ENCODE measurements at places on chromosomes 1 and 21.

DNA sequence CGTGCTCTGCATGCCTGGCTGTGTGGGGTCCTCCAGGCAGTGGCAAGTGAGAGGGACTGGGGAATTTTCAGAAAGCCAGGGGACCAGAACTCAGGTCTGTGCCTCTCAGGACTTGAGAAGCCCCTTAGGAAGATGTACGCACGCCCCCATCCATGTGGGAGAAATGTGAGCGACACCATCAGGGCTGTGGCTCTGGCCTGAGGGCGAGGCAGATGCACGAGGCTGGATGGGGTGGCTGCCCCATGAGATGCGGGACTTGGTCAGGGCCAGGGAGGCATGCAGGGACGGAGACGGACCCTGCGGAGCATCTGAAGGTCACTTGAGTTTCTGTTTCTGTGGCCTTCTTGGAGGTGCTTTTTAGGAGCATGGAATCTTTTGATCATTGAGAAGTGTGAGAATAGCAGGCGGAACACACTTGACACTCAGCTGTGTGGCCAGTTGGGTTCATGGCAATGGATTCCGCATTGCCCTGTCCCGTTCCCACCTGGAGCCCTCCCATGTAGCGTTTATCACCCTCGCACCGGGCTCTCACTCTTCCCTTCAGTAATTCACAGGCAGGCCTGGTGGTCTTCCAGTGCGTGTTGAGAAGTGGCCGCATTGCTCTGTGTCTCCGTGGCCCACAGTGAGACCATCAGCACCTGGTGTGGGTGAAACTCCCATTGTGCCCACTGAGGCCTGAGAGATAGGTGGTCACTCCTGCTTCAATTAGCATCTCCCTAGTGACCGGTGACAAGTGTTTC lies 30.7 kb upstream of the ACTRT2 start:
- DNase-seq: no peak

DNA sequence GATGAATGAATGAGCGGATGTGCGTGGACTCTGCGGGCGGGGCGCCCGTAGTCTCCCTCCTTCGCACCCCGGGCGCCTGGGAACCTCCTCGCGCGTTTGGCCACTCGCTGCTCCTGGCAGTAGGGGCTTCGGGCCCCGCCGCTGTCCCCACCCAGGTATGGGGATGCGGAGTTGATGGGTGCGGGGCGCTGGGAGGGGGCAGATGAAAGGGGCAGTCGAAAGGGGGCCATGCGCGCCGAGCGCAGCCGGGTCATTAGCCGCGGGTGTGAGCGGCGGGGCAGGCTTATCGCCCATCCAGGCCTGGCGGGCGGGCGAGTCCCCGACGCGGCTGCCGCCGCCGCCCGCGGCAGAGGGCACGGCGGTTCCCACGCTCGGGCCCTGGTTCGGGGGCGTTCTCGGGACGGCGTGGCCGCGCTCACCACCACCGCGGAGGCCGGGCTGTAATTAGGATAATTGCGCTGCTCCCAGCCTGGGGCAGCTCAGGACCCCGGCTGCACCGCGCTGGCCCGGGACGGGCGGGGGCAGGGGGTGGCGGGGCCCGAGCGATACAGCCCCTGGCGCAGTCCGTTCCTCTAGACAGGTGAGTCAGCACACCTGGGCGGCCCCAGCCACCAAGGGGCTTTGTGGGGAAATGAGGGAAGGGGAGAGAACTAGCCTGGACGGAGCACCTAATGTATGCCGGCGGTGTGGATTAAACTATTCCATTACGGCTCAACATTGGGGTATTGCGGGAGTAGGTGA lies 22.1 kb upstream of the CITED4 start:
- no peak for DNase-seq

DNA sequence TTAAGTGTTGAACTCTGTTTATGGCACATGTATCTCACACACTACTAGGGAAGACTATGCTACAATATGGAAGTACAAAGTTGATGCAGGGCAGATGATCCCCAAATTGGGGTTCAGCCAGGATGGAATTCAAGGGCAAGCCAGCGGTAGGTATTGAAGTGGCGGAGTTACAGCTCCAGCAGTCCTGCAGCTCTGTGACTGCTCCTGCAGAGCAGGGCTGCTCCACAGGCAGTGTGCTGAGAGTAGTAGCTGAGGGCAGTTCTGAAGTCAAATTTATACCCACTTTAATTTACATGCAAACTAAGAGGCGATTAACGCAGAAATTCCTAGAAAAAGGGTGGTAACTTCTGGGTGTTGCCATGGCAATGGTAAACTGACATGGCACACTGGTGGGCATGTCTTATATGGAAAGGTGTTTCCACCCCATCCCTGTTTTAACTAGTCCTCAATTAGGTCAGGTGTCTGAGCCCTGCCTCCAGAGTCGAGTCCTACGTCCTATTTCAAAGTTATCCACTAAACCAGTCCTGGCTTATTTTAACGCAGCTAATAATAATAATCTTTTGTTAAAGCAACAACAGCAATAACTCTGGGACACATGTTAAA lies 20.6 kb upstream of the CENPF start:
- no peak for DNase-seq

DNA sequence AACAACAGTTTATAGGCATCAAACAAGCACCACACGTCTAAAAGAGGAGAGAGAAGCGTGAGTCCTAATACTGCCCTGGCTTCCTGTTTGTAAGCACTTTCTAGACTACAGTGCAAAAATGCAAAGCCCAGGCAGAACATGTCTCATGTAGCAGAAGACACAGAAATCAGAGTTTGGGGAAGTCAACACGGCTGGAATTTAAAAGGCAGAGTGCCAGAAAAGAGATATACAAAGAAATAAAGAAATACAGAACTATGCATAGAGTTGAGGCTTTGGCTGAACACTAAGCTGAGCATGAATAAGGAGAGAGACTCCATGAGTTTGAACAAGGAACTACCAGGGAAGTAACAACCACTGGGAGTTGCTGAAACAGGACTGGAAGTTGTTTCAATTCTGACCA lies 566.6 kb upstream of the NR5A2 start:
- no peak for DNase-seq

- DNase-seq: no peak
Measured at GRCh38 chr21:25506887-25507286, 100.4 kb downstream of the MRPL39 start.

DNA sequence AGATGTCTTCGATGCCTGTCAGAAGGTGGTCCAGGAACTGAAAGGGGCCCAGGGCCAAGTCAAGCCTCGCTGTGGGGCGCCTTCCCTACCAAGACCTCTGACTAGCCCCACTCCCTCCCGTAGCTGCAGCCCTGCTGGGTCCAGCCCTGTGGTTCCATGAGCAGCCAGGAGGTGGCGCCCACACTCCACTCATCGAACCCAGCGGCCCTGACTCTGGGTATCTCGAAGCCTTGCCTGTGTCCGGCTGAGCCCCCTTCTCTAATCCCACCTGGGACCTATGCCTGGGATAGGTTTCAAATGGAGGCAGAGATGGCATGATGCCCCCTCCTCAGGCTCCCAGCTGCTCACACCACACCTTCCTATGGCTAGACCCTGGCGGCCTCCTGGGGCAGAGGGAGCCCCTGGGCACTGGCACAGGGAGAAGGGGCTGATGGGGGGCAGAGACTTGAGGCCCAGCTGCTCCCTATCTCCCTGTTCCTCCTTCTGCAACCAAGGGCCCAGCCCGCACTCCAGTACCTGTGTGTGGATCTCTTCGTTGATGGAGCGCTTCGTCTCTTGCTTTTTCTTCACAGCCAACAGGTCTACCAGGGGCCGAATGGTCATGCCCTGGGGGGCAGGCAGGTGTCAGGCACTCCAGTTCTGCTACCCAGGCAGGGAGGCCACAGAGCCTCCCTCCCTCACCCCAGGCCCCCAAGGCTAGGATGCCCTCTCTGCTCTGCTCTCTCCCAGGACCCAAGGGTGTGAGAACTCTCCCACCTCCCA lies 52.0 kb downstream of the SLC9A1 start:
- peak; percentile 57 for DNase-seq

GRCh38 chr1:40794048-40794447 lies 10.5 kb downstream of the KCNQ4 start:
- DNase-seq: no peak

DNA sequence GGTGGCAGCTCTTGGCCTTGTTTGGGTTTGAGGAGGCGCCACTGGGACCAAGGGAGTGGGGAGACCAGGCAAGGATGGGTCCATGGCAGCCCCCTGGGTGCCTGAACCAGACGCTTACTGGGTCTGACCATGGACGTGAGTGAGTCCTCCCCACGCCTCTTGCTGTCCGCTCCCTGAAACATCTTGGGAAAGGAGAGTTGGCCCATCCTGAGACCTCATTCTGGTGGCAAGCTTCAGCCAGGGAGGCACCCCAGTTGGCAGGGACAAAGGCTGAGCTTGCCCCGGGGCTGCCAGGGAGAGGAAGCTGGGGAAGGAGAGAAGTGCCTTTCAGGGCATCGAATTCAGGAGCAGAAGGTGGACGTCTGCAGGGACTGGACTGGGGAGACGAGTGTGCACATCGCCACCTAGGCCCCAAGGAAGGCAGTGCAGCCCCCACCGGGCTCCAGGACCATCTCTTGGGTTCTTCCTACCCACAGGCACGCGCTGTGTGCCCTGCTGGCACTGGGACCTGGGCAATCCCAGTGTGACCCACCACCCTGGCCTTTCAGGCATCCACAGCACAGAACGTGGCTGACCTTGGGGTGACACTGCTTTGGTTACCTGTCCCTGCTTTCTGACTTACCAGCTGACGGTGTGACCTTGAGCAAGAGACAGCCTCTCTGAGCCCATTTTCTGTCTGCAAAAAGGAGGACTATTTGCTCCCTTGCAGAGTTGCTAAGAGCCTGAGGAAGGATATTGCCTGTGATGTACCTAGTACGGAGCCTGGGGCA lies 132.9 kb upstream of the WNT4 start:
- peak; percentile 62 for DNase-seq

GRCh38 chr21:15754640-15755039 lies 24.9 kb downstream of the USP25 start:
- no peak for DNase-seq

DNA sequence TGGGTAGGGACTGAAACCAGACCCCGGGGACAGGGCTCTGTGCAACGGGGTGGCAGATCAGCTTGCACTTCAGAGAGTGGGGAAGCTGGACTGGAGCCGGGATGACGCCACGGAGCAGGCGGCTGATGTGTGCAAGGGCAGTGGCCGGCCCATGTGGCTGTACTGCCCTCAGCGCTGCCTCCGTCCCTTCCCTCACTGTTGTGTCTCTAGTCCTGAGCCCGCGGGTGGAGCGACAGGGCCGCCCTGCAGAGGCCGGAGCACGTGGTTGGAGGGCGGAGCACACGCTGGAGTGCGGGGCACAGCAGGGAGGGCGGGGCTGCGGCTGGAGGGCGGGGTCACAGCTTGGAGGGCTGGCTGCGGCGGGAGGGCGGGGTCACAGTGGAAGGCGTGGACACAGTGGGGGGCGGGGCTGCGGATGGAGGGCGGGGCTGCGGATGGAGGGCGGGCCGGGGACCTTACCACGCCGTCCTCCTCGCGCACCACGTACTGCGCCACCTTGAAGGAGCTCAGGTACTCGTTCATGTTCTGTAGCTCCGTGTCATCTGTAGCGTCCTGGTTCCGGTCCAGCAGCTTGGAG lies 52.4 kb downstream of the CHD5 start:
- DNase-seq: peak; percentile 92

DNA sequence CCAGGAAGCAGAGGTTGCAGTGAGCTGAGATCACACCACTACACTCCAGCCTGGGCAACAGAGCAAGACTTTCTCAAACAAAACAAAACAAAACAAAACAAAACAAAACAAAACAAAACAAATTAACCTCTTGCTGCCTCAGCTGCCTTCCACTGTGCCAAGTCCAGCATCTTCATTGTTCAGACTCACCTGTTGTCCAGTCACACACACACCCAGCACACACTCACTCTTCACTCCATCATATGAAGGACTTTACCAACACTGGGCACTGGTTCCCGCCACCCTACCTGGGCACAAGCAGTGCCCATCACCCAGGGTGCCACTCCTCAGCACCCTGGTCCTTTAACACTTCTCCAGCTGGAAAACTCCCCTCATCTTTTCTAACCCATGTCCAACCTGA lies 14.6 kb downstream of the PYCR2 start:
- no peak for DNase-seq

GRCh38 chr1:118143121-118143520 lies 41.9 kb downstream of the SPAG17 start:
- DNase-seq: no peak

- no peak for DNase-seq
Measured at GRCh38 chr1:183910845-183911244, 105.9 kb downstream of the RGL1 start.

DNA sequence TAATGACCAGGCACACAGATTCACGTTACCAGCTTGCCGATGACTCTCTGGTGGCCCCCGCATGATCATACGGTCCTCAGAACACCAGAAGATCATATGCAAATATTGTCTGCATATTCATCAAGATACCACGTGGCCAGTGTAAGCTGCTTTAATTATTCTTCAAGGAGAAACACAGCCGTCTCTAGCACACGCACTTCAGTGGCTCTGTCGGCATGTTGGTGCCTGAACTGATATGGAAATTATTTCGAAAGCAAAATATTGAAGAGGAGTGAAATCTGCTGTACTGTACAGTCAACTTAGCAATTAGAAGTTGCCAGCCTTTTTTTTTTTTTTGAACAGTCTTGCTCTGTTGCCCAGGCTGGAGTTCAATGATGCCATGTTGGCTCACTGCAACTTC lies 5.9 kb upstream of the KIF26B start:
- no peak for DNase-seq

- no peak for DNase-seq
Measured at GRCh38 chr1:238892612-238893011, 493.8 kb upstream of the CHRM3 start.

DNA sequence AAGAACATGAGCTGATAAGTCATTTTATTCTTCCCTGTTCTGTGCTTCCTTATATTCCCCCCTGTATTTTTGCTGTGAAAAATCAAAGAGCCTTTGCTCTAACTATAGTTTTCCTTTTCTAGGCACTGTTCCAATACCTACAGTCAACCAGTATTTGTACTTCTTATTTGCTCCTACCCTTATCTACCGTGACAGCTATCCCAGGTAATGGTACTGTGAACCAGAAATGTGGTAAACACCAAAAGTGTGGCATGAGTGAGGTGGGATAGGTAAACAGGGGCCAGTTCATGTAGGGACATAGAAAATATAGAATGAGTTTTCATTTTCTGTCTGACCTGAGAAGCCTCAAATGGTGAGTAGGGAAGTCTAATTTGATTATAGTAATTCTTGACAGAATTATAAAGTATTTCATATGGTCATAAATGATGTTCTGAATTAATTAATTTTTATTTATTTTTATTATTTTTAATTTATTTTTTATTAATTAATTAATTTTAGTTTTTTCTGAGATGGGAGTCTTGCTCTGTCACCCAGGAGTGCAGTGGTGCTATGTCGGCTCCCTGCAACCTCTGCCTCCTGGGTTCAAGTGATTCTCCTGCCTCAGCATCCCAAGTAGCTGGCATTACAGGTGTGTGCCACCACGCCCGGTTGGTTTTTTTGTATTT lies 22.9 kb upstream of the AXDND1 start:
- DNase-seq: no peak
